Nephron progenitor cell (in vitro differentiated cells): ENCODE measurements at places on chromosomes 4 and X.

DNA sequence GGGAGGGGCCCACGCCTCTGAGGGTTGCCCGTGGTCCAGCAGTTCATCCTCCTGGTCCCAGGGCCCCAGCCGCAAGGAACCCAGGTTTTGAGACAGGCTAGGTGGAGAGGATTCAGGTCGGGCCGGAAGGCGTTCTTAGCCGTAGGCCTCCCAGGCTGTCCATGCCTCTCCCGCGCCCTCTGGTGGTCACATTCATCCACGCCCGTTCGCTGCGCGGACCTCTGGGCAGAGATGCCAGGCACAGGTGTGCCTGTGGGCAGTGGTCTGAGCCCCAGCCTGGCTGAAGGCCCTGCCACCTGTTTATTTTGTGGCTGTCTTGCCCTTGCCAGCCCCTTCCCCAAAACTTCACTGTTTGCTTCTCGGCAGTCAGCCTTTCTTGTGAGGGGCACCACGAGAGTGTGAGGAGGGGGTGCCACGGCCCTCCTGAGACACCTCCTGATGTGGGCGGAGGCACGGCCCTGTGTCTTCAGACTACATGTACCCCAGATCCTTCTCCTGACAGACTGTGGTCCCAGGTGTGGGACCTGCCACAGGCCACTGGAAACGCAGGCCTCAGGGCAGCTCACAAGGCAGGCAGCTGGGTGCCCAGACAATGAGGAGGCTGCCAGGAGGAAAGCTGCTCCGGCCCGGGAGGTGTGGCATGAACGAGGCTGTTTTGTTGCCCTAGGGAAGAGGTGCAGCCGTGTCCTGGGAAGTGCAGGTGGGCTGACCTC, 5.0 kb downstream of the UVSSA start:
- peaks cover 20% of the 10 kb centered on the region for H3K36me3 ChIP-seq
- H3K27ac ChIP-seq: no peak overlapping the region
- peaks cover 3% of the 10 kb centered on the region for H3K27me3 ChIP-seq
- DNase-seq: peak; percentile 93
- no peak overlapping the region for H3K4me3 ChIP-seq

DNA sequence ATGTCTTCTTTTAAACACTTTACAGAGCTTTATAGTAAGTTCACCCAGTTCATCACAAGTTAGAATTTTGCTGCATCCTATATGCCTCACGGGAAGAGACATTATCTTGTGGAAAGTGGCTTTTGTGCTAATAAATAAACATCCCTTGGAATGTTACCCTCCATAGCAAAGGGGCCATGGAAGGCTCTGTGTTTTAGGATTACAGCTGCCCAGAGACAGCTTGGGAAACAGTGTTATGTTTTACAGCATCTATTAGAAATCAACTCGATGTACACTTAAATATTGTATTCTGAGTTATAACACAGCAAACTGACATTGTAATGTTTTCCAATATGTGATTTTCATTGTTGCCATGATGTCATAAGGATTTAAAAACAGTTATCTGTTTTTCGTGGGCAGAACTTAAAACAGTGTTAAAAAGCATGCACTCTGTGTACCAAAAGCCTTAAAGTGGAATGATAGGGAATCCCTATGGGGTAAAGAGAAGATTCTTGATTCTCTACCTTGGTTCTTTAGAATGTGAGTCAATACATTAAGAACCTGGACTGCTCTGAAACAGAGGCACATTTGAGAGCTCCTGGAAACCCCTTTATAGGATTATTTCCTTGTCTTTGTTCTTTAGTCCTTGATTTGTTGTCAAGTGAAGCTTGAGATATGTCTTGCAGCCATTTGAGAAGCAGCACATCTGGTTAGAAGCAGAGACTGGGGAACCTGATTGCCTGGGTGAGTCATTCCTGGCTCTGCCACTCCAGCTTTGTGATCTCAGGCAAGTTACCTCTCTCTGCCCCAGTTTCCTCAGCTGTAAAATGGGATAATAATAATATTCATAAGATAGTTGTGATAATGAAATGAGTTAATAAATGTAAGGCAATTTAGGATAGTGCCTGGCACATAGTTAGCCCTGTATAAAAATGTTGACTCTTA, 41.6 kb downstream of the ARHGAP10 start:
- H3K27ac ChIP-seq: peak overlapping the region; percentile 88
- no peak overlapping the region for H3K4me3 ChIP-seq
- no peaks in the 10 kb centered on the region for H3K27me3 ChIP-seq
- H3K4me1 ChIP-seq: peaks cover 65% of the 10 kb centered on the region

GRCh38 chrX:114472788-114473187, 111.1 kb upstream of the HTR2C start:
- DNase-seq: no peak
- no peaks in the 10 kb centered on the region for H3K36me3 ChIP-seq
- H3K27me3 ChIP-seq: peaks cover 35% of the 10 kb centered on the region
- H3K4me3 ChIP-seq: no peak overlapping the region

GRCh38 chr4:82909326-82909725, 8.8 kb downstream of the THAP9 start:
- H3K27ac ChIP-seq: no peak overlapping the region
- peaks cover 69% of the 10 kb centered on the region for H3K36me3 ChIP-seq
- no peak for DNase-seq
- no peak overlapping the region for H3K4me3 ChIP-seq
- no peaks in the 10 kb centered on the region for H3K27me3 ChIP-seq
- H3K4me1 ChIP-seq: no peaks in the 10 kb centered on the region

- H3K27me3 ChIP-seq: peaks cover 34% of the 10 kb centered on the region
- no peak overlapping the region for H3K4me3 ChIP-seq
- H3K36me3 ChIP-seq: peaks cover 9% of the 10 kb centered on the region
- DNase-seq: no peak
- H3K4me1 ChIP-seq: peaks cover 36% of the 10 kb centered on the region
Observed at GRCh38 chr4:54661169-54661568, 3.4 kb downstream of the KIT start.

DNA sequence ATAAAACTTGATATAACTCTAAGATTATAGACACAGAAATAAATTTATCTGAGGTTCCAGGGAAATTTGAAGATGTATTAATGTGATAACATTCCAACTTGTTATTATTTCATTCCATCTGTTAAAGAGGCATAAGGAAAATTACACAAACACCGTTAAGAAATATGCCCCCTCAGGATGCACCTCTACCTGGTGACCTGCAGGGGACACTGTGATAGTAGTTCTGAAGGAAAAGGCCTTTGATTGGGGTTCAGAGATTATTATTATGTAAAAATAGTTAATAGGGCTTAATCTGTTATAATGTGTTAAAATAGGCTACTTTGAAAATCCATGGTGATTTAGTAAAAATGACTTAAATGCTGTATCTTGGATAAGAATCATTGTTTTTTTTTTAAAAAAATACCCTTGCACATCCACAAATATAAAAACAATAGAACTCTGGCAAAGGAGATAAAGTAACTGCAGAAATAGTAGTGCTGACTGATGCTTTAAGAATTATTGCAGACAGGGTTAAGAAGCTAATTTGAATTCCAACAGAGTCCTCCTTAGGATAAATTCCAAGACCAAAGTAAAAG, 6.1 kb upstream of the ABRAXAS1 start:
- no peak for DNase-seq
- H3K36me3 ChIP-seq: no peaks in the 10 kb centered on the region
- no peak overlapping the region for H3K4me3 ChIP-seq
- H3K4me1 ChIP-seq: peaks cover 12% of the 10 kb centered on the region
- no peak overlapping the region for H3K27ac ChIP-seq

- no peak overlapping the region for H3K4me3 ChIP-seq
- H3K36me3 ChIP-seq: no peaks in the 10 kb centered on the region
- H3K27ac ChIP-seq: no peak overlapping the region
- no peaks in the 10 kb centered on the region for H3K27me3 ChIP-seq
- peaks cover 62% of the 10 kb centered on the region for H3K4me1 ChIP-seq
- DNase-seq: no peak
Observed at GRCh38 chr4:139958739-139959098, 195.3 kb downstream of the MAML3 start.

GRCh38 chr4:176435901-176436292, 116.1 kb downstream of the SPCS3 start:
- H3K27ac ChIP-seq: no peak overlapping the region
- no peak overlapping the region for H3K4me3 ChIP-seq
- H3K36me3 ChIP-seq: no peaks in the 10 kb centered on the region

DNA sequence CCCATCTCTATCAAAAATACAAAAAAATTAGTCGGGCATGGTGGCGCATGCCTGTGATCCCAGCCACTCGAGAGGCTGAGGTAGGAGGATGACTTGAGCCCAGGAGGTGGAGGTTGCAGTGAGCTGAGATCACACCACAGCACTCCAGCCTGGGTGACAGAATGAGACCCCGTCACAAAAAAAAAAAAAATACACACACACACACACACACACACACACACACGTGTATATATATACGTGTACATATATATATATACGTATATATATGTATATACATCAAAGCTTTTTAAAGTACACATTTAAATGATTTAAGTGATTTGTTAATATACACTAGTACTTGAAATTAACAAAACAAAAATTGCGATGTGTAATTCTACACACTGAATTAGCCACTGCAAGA, 6.0 kb downstream of the FBXW7 start:
- H3K4me1 ChIP-seq: peaks cover 36% of the 10 kb centered on the region
- no peak overlapping the region for H3K4me3 ChIP-seq
- H3K27ac ChIP-seq: no peak overlapping the region
- DNase-seq: no peak

DNA sequence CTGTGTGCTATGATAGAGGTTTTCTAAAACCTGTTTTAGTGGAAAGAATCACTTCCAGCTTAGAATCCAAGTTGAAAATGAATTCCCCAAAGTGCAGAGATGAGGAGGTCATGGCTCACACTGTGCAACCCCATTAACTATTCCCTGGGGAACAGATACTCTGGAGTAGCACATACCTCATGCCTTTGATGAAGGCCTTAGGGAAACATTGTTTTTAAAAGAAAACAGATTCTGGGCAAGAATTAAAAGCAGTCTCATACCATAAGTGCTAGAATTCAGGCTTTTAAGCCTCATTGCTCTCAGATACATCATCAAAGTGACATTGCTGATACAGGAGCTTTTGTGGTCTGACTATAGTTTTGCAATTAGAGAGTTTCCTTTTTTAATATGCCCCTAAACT, 115.1 kb downstream of the NDST4 start:
- no peak for DNase-seq
- H3K36me3 ChIP-seq: no peaks in the 10 kb centered on the region
- no peak overlapping the region for H3K27ac ChIP-seq
- no peaks in the 10 kb centered on the region for H3K27me3 ChIP-seq

DNA sequence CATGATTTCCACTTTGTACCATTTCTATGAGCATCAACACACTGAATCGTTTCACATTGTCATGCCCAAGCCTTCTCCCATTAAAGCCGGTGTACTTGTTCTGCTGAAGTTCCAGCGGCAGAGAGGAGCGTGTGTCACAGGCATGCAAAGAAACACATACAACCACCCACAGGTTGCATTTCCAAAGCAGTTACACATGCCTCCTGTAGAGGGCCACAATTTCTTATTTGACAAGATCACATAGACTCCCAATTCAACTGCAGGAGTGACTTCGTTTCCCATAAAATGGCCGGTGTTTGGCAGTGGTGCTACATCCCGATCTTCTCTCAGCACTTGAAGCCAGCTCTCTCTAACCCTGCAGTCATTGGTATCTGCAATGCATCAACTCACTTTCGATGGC, 992.6 kb downstream of the NLGN4X start:
- no peak overlapping the region for H3K27ac ChIP-seq
- no peak for DNase-seq
- H3K27me3 ChIP-seq: no peaks in the 10 kb centered on the region
- peaks cover 5% of the 10 kb centered on the region for H3K4me1 ChIP-seq
- no peak overlapping the region for H3K4me3 ChIP-seq
- H3K36me3 ChIP-seq: no peaks in the 10 kb centered on the region

- no peak for DNase-seq
- no peaks in the 10 kb centered on the region for H3K36me3 ChIP-seq
- H3K27me3 ChIP-seq: no peaks in the 10 kb centered on the region
- no peak overlapping the region for H3K4me3 ChIP-seq
- no peak overlapping the region for H3K27ac ChIP-seq
Observed at GRCh38 chrX:16028576-16028975, 94.8 kb upstream of the GRPR start.
